T-helper 9 cell (primary cell): ENCODE measurements at places on chromosomes 16 and 17.

- DNase-seq, result no peak
Observed at GRCh38 chr17:13550291-13550690, 51.4 kb downstream of the HS3ST3A1 start.

GRCh38 chr17:69809331-69809730 lies 265.7 kb upstream of the KCNJ16 start:
- no peak for DNase-seq

DNA sequence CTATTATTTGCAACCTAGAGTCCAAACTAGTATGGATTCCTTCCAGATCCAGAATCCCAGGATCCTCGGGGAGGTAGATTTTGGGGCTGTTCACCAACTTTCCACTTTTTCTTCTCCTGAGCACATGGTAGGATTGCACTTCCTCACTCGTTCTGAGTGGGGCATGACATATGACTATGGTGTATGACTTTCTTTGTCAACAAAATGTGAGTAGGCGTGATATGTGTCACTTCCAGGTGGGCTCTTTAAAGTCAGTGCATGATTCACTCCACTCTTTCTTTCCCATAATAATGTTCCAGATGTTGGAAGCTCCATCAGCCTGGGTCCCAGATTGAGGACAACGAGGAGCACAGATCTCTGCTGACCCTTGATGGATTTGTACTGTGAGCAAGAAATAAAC lies 21.5 kb downstream of the IRX5 start:
- no peak for DNase-seq

DNA sequence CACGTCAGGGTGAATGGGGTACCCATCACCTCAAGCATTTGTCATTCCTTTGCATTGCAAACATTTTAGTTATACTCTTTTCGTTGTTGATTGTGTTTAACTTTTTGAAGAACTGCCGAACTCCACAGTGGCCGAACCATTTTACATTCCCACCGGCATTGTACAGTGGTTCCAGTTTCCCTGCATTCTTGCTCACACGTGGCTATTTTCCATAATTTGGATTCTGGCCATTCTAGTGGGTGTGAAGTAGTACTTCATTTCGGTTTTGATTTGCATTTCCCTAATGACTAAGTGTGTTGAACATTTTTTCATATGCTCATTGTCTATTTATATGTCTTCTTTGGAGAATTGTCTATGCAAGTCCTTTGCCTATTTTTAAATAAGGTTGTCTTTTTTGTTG lies 13.0 kb downstream of the NOL11 start:
- no peak for DNase-seq

GRCh38 chr16:85659805-85660511 lies 28.8 kb downstream of the GINS2 start:
- DNase-seq, result peak; percentile 48

- DNase-seq, result peak; percentile 61
Observed at GRCh38 chr16:4675864-4676786, 17.2 kb upstream of the NUDT16L1 start.

- DNase-seq, result no peak
Observed at GRCh38 chr17:75525806-75526554, 483 bp downstream of the LLGL2 start.

GRCh38 chr16:12120217-12120981 lies 143.9 kb downstream of the SNX29 start:
- no peak for DNase-seq

- no peak for DNase-seq
Observed at GRCh38 chr17:16473044-16474011, 18.7 kb downstream of the LRRC75A start.

GRCh38 chr17:41599680-41600079 lies 12.9 kb downstream of the KRT16 start:
- no peak for DNase-seq

DNA sequence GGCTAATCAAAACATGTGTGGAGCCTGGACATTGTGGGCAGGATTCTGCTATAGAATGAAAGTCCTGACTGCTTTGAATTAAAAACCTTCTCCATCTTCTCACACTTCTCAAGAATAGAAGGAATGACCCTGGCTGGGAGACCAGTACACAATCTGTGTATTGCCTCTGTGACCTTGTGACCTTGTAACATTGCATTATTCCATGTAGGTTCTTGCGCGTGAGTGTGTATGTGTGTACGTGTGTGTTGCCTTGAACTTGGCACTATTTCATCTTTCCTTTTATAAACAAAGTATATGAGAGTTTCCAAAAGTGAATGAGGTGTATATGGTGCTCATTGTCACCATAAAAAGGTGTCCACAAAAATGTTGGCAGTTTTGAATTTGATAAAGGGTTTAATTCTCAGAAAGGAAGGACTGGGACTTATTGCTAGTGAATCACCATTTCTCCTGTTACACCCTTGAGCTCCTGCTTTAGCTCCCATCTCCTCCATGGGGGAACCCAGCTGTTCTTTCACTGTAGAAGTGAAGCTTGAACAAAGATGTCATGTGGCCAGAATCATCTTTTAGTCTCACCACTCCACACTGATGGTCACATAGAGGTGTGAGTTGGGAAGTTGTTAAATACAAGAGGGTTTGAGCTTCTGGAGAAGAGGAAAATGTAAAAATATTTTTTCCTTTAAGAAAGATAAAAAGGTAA lies 244.9 kb downstream of the FTO start:
- no peak for DNase-seq

GRCh38 chr17:10052106-10052813 lies 146.1 kb downstream of the GAS7 start:
- no peak for DNase-seq

- no peak for DNase-seq
Observed at GRCh38 chr16:73371584-73372319, 323.8 kb upstream of the ZFHX3 start.

DNA sequence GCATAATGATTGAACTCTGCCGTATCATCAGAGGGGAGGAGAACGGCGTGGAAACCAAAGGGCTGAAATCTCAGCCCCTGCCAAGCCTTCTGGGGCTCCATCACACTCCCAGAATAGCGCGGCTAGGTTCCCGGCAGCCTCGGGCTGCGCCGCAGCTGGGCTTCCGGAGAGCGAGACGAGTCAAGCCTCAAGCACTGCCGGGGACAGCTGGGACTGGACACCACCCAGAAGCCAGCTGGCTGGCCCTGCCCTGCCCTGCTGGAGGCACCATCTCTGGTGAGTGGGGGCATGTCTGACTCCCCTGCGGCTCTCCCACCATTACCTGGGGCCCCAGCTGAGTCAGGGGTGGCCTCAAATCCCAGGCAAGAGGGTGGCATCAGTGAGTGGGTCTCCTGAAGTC lies 7.2 kb upstream of the GPRC5C start:
- no peak for DNase-seq

GRCh38 chr17:10435096-10435495 lies 13.3 kb upstream of the MYH8 start:
- DNase-seq, result no peak

DNA sequence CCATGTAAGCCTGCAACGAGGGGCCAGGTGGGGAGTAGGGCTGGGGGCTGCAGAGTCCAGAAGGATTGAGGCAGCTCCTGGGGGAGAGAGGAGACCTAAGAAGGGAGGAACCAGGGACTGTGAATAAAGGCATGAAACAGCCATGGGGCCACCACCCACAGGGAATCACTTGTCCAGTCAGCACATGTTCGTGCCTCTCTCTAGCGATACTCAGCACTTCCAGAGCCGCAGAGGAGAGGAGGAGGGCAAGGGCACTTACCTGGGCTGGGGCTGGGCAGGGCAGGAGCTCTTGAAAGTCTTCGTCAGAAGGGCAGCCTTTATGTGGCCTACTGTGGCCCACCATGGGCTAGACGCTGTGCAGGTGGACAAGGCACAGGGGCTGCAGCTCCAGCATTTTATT lies 24.2 kb downstream of the CACNA1G start:
- no peak for DNase-seq

DNA sequence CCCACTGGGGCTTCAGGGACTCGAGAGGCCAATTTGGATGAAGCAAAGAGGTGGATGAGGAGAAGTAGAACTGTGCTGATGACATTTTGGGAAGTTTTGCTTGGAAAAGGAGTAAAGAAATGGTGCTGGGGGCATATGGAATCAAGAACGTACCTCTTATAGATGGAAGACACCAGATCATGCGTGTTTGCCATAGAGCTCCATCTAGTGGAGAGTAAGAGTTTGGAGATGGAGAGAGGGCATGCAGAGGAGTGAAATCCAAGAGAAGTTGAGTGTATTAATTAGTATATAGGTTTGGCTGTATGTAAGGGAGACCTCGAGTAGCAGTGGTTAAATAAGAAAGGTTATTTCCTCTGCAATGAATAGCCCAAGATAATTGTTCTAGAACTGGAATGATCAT lies 56.0 kb downstream of the SHISA6 start:
- no peak for DNase-seq

DNA sequence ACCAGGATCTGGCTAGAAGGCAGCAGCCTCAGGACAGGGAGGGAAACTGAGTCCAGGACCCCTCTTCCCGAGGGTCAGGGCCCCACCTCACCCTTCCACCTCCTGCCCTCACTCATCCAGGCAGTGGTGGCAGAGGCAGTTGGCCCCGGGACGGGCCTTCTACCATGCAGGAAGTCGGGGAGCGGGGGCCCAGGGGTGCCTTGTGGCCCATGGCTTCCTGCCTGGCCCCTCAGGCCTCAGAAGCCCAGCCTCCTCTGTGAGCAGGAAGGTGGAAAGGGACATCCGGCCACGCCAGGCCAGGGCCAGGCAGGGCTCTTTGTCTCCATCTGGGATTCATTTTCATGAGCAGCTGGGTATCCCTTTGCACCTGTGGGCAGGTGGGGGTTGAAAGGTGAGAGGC lies 58.5 kb downstream of the BAHCC1 start:
- no peak for DNase-seq
